ENCODE measurements at places on chromosomes 11 and 22. TPM values are rescaled to one million over a fixed set of nuclear protein-coding genes. Genes with fewer than 3 reads are reported as not detected.

- no peak for ATAC-seq
These were observed 8.6 kb upstream of the GNAZ start for GRCh38 chr22:23061471-23062280.

GRCh38 chr11:86550757-86551156 is 121.7 kb downstream of the ME3 start:
- no peak for ATAC-seq

- no peak for ATAC-seq
These were observed 76.7 kb upstream of the SEPTIN5 start for GRCh38 chr22:19637408-19638281.

DNA sequence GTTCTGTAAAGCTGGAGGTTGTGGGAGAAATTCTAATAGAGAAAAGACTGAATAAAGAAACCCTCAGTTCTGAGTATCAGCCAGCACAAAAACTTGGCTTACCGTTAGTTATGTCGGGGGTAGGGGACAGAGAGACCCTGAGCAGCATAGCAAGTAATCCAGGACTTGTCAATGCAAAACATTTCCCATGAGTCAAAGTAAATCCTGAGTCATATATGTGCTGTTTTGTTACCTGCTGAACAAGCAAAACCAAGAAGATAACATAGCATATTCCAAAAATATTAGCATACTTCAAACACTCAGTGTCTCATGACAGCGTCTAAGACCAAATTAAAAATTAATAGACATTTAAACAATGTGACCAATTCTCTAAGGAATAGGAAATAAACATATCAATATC is 75.1 kb upstream of the LUZP2 start:
- no peak for ATAC-seq

DNA sequence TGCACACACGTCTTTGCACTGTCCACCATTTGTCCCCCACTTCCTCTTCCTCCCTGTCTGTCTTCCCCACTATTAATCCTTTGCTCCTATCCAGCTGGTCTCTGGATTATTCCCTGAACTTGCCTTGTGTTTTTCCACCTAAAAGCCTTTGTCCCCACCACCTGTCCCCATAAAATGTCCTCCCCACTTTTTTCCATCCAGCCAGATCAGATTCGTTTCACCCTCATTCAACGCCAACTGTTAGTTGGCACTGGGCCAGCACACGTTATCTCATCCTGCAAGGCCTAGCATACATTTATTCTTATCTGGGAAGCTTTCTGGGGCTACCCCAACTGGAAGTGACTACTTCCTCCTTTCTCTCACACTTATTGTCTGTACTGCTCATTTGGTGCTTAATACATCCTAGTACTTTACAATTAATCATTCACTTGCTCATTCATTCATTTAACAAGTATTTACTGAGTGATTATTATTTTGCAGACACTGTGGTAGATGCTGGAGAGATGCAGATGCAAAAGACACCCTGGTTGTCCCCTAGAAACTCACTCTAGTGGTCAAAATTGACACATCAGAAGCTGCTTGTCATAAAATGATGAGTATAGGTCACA is 96.2 kb downstream of the RASSF10 start:
- ATAC-seq = no peak

DNA sequence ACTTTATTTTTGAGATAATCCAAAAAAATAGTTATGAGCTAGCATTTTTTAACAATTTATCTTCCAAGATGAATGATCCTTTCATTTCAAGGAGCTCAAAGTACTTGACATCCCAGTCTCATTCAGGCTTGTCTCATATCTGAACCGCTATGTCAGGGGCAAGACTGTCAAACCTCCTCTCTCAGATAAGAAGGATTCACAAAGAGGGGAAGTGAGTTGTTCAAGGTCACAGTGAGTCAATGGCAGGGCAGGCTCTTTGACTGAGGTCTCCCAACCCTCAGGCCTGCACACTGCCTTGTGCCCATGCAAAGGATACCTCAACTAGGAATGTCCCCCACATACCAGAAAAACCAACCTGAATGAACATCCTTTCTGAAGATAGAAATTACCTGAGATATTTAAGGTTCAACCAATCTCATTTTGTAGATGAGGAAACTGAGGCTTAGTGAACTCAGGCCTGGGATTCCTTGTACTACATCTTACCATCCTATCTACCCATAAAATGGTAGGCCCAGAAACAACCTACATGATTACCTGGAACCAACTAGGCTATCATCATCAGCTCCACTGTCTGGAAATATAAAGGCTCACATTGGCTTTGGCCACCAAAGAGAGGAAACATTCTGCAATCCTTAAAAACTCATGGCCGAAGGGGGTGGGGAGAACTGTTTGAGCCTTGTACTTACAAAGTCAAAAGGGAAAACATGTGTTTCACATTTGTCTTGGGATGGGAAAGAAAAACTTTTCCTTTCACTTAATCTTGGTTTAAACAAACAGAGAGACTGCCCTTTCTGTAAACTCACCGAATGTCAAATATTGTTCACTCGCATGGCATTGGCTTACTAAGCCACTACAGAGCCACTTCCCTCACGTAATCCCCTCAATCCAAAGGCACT is 51.1 kb downstream of the LIF start:
- ATAC-seq = peak; percentile 25

- ATAC-seq = no peak
These were observed 13.0 kb downstream of the NEU3 start for GRCh38 chr11:75001686-75002085.

- no peak for ATAC-seq
These were observed 41.8 kb upstream of the SCN3B start for GRCh38 chr11:123696183-123696582.

DNA sequence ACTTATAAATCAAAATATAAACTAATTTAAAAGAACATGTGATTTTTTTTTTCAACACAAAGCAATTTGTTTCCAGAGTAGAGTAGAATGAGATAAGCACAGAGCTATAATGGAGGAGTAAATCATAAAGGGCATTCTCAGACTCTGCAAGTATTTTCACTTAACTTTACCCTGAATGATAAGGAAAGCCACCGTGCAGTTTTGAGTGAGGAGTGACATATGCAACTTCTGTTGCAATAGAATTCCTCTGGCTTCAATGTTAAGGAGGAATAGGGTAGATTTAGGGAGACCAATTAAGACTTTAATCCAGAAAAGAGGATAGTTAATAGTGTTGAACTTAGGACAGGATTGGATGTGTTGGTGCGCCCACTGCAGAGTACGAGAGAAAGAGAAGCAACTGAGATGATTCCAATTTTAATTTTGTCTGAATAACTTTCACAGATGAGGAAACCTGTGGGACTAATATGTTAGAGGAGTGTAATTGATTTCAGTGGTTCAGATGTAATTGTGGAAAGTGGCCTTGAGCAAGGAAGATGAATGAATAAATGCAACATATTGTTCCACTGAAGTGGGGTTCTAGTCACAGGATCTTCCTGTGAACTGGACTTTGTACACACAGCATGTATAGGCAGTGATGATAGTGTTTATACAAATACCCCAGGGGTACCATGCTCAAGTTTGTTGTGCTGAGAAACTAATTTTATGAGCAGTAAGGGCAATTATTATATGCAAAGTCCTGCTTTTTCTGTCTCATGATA is 255.5 kb upstream of the ANO3 start:
- ATAC-seq = no peak

DNA sequence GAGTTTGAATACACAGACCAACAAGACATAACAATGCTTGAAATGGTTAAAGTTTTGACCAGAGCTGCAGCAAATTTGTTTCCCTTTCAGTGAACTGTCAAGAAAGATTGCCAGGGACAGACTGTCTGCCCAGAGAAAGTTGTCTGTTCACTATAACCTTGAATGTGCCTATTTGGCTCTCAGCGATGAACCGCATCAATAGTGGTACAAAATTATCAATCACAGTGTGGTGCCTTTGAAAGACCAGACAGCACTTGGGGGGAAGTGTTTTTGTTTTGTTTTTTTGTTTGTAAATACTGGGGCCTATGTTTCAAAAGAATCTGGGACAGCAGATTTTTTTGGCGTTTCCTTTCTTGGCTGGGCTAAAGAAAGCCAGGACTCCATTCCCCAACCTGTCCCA is 123.1 kb downstream of the CD44 start:
- no peak for ATAC-seq

GRCh38 chr11:66476173-66476840 is 3.9 kb upstream of the DPP3 start:
- no peak for ATAC-seq

DNA sequence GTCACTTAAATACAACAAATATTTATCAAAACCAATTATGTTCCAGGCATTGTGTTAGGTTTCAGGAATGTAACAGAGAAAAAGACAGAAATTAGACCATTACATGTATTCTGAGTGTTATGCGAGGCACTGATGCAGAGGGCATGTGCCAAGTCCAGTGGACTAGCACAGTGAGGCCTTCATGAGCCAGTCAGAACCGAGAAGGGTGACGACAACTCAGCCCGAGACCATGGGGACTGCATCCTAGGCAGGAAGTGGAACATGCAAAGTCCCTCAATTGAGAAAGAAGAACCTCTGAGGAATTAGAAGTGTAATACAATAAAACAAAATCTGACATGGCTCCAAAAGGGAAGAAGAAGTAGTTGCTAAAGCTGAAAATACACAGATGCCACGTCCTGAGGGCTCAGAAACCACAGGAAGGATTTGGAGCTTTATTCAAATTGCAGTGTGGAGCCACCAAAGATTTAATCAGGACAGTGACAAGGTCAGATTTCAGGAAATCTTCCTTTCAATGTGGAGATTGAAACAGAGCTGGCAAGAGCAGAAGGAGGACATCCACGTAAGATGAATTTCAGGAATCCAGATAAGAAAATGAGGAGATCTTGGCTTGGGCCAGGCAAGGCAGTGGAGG is 529.6 kb downstream of the NTM start:
- peak; percentile 61 for ATAC-seq

DNA sequence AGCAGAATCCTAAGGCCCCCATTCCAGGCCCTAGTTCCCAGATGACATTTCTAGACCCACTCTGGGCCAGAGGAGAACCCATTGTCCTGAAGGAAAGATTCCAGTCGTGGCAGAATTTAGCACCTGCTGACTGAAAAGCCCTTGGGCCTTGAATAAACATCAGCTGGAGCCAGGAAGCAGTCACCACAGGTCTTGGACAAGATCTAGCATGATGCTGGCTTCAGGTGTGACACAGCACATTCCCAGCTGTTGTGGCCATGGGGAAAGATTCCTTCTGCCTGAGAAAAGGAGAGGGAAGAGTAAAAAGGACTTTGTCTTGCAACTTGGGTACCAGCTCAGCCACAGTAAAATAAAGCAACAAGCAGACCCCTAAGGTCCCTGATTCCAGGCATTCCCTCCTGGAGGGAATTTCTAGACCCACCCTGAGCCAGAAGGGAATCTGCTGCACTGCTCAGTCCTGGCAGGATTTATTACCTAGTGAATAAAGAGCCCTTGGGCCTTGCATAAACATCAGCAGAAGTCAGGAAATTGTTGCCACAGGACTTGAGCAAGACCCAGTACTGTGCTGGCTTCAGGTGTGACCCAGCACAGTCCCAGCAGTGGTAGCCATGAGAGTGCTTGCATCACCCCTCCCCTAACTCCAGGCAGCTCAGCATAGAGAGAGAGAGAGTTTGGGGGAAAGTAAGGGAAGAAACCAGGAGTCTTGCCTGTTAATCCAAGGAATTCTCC is 42.5 kb upstream of the PAMR1 start:
- no peak for ATAC-seq

- no peak for ATAC-seq
These were observed 173.7 kb upstream of the ANO3 start for GRCh38 chr11:26158251-26158650.

DNA sequence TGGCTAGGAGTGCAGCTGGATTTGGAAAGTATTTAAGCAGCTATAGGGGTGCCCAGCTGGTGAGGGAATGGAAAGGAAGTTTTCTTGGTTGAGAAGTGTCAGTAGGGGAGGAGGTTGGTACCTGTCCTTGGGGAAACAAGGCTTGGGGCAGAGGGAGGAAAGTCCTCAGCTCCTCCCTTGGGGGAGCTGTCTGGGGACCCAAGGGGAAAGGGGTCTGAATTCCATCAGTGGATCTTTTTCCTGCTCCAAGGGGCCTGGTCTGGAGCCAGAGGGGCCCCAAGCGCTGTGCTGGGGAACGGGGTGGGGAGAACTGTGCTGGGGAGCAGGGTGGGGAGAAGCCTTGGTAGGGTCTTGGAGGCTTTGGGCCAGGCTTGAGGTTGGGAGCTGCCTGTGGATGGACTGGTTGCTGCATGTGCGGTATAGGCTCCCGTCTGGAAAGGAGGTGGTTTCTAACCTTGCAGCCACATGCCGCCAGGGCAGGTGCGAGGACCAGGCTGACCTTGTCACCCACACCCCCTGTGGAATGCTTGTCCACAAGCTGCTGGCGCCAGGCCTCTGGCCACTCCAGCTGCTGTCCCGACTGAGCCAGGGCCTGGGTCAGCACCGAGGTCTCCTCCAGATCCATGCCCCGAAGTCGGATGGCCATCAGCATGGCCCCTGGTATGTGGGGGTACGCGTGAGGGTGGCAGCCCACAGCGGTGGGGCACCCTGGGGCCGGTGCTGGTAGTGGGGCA is 963 bp downstream of the TYMP start:
- no peak for ATAC-seq

- ATAC-seq = no peak
These were observed 108.2 kb downstream of the FEZ1 start for GRCh38 chr11:125387901-125388300.

- ATAC-seq = no peak
These were observed 7.2 kb upstream of the CYTH4 start for GRCh38 chr22:37275134-37275533.

GRCh38 chr11:134710861-134711407 is 298.9 kb upstream of the B3GAT1 start:
- no peak for ATAC-seq

The MPEG1 gene
- total RNA-seq = 3.6 TPM

The GAB4 gene
- total RNA-seq = not detected

The OR56A1 gene
- total RNA-seq = not detected

The RBMXL2 gene
- total RNA-seq = not detected

The MAPK8IP2 gene
- total RNA-seq = 0.93 TPM

The ENTHD1 gene
- total RNA-seq = not detected

The TRIM49 gene
- not detected for total RNA-seq

Measured in gastroesophageal sphincter (tissue), 4 donors.